ENCODE measurements at places on chromosomes 12 and 14.
A peak's percentile ranks its signal among the peaks of the same experiment; 100 is the strongest.

DNA sequence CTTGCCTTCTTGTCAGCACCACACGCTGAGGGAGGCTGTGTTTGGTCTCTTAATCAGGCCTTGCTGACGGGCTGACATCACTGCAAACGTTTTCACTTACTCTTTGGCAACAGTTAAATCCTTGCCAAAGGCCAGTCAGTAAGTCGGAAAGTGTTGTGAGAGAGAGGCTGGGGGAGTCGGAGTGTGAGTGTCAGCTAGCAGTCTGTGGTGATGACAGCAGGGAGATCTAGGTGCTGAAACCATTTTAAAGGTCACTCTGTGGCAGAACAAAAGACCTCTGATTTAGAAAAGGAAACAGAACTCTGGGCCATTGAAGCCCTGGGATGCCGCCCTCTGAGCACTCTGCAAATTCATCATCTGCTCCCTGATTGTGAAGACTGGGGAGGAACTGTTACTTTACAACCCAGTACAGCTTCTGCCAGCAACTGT, 143.5 kb downstream of the PAX9 start:
- no peak for DNase-seq

DNA sequence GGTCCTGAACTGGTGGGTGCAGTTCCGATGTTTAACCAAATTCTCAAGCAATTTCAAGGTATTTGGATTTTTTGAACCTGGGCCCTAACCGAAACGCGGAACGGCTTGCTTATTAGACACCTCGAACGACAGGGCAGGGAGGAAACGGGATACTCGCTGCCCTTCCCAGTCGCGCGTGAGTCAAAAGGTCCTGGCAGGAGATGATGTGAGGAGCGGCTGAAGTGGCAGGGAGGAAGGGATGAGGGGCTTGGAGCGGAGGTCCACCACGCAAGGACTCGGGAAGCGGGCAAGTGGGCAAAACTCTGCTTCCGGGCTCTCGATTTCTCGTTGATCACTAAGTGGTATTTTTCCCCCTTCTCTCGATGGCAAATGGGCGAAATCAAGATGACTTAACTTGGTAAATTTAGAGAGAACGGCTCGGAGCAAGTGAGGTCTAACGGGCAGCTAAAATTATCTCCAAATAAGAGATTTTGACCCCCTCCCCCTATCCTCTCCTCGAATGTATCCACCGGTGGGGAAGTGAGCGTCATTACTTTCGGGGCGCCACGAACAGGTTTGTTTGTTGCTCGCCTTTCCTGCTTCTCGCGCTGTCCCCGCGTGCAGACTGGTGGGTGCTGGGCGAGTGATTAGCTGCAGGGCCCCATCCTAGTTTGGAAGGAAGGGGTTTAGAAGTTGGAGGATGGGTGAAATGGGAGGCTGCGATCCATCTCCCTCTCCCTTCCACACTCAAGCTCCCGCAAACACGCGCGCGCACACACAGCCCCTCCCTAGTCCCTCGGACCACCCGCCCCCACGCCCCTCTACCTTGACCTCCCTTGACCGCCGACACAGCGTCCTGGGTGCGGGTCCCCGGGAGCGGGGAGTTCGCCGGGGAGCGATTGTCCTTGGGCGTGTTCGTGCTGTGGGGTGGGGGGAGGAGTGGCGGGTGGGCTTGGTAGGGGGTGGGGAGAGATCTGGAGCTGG, 986 bp upstream of the NTF3 start:
- DNase-seq: no peak

DNA sequence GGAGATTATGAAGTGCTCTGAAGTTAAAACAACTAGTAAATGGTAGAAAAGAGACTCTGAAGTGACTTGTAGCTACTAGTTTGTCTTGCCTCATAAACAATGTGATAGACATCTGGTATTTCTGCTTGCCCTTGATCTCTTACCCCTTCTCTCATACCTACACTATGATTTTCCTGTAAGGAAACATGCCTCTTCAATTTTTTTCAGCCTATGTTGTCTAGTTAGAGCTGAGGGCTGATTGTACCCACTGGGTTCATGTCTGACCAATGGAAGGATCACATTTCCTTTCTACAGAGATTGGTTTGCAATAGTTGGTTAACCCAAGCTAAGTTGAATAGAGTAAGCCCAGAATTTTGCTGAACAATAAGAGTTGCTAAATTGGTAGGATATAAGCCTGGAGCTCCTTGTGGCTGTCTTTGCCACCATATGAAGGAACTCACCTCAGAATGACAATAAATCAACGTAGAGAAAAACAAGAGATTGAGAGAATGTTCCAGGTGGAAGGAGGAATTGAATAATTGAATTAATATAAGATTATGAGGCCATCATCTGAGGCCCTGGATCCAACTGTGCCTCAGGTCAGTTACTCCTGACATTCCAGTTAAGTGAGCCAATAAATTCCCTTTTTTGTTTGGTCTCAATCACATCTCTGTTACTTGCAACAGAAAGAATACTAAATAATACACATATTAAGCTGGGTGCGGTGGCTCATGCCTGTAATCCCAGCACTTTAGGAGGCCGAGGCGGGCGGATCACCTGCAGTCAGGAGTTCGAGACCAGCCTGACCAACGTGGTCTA, 346.4 kb downstream of the ZFP36L1 start:
- DNase-seq: no peak

DNA sequence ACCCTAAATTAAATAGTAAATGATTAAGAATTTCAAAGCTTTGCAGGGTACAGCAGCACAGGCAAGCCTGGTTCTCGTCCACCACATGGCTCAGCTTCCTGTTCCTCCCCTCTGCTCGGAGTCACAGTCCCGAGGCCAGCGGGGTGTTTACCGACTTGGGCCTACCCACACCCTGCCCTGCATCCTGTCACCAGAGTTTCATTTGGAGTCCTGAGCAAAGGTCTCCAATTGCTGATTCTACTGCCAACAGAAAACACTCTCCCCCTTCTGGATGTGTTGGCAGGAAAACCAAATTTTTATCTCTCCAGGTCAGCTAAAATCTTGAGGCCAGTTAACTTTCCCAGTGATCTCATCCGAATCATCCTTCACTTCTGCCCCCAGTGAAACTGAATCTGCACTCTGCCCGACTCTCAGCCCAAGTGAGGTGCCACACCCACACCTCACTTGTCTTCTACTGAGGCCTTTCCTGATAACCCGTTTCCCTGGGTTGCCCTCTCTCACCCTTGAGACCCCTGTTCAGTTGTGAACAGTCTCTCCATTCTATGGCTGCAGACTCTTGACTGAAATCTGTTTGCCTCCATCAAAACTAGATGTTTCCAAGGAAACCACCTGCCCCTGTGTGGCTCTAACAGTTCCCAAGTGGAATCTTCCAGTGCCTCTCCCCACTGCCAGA, 71.2 kb downstream of the VCPKMT start:
- DNase-seq: peak; percentile 85

DNA sequence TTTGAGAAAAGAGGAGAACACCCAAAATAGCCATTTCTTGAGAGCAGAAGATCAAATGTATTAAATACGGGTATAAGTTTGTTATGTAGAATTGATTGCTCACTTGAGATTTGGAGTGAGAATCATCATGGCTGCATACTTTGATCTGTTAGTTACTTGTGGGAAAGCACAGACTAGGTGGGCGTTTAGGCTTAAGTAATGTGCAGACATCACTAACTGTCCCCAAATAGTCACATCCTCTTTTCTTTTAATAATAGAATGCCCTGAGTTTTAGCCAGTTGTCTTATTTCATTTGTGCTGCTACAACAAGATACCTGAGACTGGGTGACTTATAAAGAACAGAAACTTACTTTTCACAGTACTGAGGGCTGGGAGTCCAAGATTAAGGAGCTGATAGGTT, 14.3 kb upstream of the GTF2A1 start:
- no peak for DNase-seq

DNA sequence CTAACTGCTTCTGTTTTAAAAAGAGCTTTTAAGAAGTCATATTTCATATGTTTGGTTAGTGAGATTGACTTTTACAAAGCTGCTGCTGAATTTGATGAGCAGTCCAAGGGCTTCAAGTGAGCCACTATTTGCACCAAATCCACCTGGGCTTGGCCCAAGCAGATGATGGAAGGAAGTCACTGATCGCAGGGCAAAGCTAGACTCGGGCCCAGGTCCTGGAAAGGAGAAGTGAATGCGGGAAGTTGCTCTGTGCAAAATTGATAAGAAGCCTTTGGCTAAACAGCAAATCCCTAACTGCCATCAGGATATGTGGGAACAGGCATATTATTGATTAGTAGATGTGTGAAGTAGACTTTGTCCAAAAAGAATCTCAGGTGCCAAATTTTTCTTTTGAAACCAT, 30.5 kb downstream of the PLXNC1 start:
- no peak for DNase-seq

- DNase-seq: no peak
Observed at GRCh38 chr12:110339184-110339952, 58.3 kb downstream of the ATP2A2 start.

Data from CD4-positive, alpha-beta T cell treated with Interleukin-6 at 100 ng/mL for 8 hours (primary cell).